Stimulated activated CD4-positive, alpha-beta T cell treated with anti-CD3 and anti-CD28 coated beads, Interleukin-4, amount 100 ng/mL, for 4 hours (primary cell): ENCODE measurements at places on chromosomes 11 and 22.
A peak's percentile ranks its signal among the peaks of the same experiment; 100 is the strongest.

- no peak for DNase-seq
Measured at GRCh38 chr11:120525261-120526171, 14.0 kb downstream of the GRIK4 start.

GRCh38 chr11:15519124-15519791 lies 404.5 kb downstream of the INSC start:
- DNase-seq: no peak

DNA sequence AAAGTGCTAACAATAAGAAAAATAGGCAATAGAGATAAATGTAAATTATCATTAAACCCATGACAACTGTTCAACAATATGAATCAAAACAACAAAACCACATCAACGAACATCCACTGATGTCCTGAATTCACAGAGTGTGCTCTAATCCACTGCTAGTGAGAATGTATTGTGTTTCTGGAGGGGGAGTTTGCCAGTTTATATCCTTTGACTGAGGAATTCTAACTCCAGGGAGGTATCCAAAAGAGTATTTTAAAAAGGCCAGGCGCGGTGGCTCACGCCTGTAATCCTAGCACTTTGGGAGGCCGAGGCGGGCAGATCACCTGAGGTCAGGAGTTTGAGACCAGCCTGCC lies 1.7 kb upstream of the WEE1 start:
- DNase-seq: no peak

DNA sequence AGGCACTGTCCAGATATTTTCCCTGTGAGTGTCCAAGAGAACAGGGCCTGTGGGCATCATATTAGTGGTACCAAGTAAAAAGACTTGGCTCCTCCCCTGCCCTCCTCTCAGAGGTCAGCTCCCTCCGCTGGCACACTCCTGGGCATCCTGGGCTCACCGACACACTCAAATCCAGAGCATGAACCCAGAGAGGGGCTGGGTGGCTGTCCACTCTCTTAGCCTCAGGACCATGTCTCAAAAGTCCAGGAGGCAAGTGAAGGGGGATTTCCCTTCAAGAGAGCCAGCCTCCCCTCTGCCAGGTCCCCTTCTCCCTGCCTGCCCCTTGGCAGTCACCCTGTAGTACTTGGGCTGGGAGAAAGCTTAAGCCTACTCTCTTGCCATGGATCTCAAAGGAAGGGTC lies 10.3 kb downstream of the BCL9L start:
- no peak for DNase-seq

- no peak for DNase-seq
Measured at GRCh38 chr11:57543593-57543992, 6.2 kb downstream of the SMTNL1 start.

DNA sequence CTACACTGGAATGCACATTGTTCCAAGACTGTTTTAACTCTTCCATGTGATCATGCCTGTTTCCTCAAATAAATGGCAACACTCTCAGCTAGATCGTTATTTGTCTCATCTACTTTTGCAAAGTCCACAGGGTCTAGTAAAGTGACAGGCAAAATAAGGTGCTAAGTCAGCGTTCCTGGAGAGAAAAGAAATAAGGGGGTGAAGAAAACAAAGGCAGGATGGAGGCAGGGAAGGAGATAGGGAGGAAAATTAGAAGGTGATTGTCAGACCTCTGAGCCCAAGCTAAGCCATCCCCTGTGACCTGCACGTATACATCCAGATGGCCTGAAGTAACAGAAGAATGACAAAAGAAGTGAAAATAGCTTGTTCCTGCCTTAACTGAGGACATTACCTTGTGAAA lies 132.1 kb downstream of the RAB38 start:
- no peak for DNase-seq

DNA sequence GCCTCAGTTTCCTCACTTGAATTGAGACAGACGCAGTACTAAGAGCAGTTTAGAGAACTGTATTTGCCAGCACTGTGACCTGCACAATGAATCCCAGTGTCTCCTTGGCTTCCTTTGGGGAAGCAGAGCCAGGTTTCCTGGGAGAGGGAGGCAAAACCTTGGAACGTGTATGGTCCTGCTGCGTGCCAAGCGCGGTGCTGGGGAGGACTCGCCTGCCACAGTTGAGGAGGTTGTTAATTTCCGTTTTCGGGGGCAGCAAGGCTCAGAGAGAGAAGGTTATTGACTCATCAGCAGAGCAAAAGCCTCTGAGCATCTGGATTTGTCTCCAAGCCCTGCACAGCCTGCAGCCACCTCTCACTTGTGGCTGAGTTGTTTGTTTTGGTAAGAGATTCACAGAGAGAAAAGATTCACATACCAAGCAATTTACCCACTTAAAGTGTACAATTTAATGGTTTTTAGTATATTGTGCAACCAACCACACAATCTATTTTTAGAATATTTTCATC lies 10.8 kb downstream of the SYT12 start:
- DNase-seq: no peak

- peak; percentile 58 for DNase-seq
Measured at GRCh38 chr11:86291466-86292262, 10.4 kb upstream of the HIKESHI start.

GRCh38 chr11:118572981-118573550 lies 857 bp downstream of the ARCN1 start:
- no peak for DNase-seq

DNA sequence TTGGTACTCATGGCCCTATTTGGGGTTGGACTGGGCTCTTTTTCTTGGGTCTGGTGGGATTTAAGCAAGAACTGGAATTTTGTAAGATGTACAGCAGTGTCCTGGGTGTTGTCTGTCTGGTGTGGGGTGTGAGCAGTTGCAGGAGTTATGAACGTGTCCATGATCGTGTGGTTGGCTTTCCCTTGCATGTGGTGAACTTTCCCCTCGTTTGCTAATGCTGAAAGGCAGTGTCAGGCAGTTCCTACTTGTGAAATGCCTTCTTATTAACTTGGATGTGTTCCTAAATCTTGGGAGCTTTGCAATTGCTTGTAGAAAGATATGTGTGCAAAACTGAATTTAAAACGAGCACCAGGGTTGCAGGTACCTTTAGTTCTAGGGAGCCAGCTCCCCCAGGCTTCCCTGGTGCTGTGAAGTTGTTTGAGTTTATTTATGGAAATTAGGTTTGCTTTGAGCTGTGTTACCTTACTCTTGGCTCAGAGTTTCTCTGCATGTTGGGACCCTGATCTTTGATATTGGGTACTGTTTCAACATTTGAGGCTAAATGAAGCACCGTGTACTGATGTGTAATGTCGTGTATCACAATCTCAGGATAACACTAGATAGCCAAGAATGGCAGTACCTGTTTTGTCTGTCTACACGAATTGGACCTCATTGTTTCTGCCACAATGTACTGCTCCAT lies 35.8 kb upstream of the HSD17B12 start:
- no peak for DNase-seq

GRCh38 chr22:47645450-47645914 lies 883.0 kb downstream of the TBC1D22A start:
- DNase-seq: no peak

- DNase-seq: no peak
Measured at GRCh38 chr11:95985174-95985808, 61.4 kb upstream of the MTMR2 start.

GRCh38 chr22:31140746-31141145 lies 438 bp upstream of the PLA2G3 start:
- DNase-seq: no peak

GRCh38 chr11:86978756-86979608 lies 23.8 kb upstream of the FZD4 start:
- no peak for DNase-seq

- no peak for DNase-seq
Measured at GRCh38 chr11:36385121-36385970, 89.3 kb downstream of the PRR5L start.

GRCh38 chr22:21104126-21104691 lies 58.5 kb downstream of the LRRC74B start:
- DNase-seq: no peak

- DNase-seq: no peak
Measured at GRCh38 chr22:41578818-41579217, 10.8 kb downstream of the PMM1 start.

GRCh38 chr11:11351042-11351586 lies 1.9 kb downstream of the CSNK2A3 start:
- DNase-seq: no peak

DNA sequence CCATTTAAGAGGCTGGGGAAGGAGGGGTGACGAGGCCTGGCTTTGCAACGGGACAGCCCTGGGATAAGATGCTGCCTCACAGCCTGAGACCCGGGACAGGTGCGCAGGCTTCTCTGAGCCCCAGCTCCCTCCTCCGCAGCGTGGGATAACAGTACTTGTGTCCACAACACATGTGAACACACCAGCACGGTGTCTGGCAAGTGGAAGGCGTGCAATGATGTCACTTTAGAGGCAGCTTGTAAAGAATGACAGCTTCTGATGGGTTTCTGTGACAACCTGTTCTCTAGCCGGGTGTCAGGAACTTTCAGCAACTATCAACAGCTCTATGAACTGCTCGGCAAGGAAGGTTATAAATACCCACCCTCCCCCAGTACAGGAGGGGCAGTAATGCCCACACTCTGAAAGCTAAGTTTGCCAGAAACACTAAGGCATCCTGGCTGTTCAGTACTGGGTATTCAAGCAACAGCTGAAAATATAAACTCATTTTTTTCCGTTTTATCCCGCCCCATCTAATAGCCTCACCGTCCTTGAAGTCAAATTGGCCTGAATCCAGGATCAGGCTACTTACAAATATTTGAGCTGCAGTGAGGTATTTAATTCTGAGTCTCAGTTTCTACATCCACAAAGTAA lies 59.7 kb downstream of the MYH9 start:
- DNase-seq: no peak

DNA sequence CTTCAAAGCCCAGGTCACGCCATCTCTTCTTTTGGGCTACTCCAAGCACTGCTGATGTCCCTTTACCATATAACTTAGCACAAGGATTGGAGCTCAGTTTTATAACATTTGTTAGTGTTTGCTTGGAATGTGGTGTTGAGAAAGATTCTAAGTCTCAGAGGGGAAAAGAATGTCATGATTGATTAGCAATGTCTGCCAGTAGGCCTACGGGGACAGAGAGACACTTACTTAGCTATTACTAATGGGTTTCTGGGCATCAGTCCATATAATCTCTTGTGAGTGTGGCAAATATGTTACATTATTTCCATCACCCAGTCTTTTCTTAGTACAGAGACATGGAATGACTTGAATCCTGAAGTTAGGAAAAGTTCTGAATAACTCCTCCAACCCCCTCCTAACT lies 75.4 kb upstream of the FSHB start:
- DNase-seq: no peak

DNA sequence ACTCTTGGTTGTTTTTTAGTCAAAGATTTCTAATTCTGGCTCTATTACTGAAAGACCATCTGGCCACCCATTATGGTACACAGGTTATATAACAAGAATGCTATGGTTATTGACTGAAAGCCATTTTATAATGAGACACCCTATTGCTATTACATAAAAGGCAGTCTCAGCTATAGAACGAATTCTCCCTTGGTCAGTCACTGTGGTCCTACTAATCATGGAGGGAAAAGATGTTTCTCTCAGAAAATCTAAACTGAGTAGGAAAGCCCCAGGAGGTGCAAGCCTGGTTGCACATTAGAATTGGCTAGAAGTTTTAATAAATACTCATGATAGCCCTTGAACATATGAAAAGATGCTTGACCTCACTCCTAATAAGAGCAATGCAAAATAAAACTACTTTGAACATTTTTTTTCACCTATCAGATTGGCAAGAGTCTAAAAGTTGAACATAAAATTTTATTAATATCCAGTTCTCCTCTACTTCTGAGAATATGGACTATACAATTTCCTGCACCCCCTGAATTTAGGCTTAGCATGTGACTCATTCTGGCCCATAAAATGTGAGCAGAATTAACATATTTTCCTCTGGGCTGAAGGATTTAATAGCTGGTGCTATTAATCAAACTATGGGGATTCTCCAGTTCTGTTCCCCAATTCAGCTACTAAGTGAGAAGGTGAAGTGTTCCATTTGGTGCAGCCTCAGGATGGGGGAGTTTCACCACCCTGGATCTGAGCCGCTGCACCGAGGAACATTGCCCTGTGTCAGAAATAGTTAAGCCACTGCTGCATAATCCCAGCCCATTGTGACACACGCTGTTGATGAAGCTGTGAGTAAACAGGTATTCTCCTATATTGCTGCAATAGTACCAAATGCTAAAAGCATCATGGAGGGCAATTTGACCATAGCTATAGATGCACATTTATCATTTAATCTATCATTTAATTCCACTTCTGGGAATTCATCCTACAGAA lies 11.5 kb upstream of the CRKL start:
- no peak for DNase-seq

DNA sequence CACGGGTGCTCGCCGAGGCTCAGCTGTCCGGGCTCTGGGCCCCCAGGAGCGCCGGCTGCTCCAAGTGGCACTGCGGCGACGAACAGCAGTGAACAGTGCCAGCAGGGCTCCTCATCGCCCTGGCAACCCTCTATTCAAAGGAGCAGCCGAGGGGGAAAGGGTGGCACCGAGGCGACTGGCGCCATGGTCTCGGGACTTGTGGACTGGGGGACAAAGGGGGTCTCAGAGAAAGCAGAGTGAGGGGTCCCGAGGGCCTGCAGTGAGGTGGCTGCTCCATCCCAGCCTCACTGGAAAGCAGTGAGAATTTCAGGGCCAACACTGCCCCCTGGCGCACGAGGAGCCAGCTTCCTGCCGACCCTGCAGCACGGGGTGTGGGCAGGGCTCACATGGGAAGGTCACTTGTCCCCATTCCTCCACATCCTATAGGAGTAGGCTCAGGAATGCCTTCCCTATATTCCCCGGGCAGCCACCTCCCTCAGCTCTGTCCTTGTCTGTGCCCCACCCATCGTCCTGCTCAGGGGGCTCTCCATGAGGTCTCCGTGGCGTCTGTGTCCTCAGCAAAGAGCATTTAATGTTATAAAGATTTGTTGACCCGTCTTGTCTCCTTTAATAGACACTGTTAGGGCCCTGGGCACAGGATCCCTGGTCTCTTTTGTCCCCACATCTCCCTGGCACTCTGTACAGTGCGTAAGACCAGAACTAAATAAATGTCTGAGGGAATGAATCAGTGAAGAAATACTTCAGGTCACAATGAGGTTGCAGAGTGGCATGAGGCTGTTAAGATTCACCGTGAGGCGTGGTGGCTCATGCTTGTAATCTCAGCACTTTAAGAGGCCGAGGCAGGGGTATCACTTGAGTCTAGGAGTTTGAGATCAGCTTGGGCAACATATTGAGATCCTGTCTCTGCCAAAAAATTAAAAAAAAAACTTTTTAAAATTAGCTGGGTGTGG lies 26.4 kb downstream of the LRFN4 start:
- peak; percentile 48 for DNase-seq

DNA sequence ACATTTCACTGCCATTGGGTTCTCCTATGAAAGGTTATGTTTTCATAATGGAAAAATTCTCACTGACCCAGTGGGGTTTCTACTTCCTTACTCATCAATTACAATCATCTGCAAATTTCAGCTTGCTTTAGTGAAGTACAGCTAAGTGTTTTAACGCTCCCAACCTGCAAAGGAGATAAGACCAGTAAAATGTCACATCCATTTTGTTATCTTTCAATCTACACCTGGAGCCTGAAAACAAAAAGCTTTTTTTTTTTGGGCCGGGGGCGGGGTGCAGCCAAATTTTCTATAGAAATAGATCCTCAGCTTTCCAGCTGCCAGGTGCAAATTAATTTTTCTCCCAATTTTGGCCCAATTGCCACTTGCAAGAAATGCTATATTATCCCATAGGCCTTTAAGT lies 40.6 kb downstream of the CADM1 start:
- DNase-seq: no peak

- DNase-seq: no peak
Measured at GRCh38 chr11:69106031-69106811, 49.5 kb upstream of the SMIM38 start.

- peak; percentile 36 for DNase-seq
Measured at GRCh38 chr11:75815345-75816168, 547 bp downstream of the UVRAG start.
